Uterine smooth muscle cell (primary cell): ENCODE measurements at places on chromosomes 11 and 22. TPM values are rescaled to one million over a fixed set of nuclear protein-coding genes. Genes with fewer than 3 reads are reported as not detected.

Gene MRGPRX3
- total RNA-seq: 0.12 TPM in 1 of 2 replicates, not detected in the other

Gene OR56A1
- not detected in 2 replicates for total RNA-seq

Gene SLC22A6
- total RNA-seq: not detected in 2 replicates

Gene PARVG
- not detected in 2 replicates for total RNA-seq

Gene IGF2
- 0.11 and 0.25 TPM in 2 replicates for total RNA-seq
